ENCODE measurements at places on chromosomes 4 and X.

- no peak for DNase-seq
Observed at GRCh38 chr4:107997794-107998193, 8.1 kb downstream of the HADH start.

GRCh38 chrX:46165411-46165810, 379.8 kb downstream of the ZNF674 start:
- no peak for DNase-seq

DNA sequence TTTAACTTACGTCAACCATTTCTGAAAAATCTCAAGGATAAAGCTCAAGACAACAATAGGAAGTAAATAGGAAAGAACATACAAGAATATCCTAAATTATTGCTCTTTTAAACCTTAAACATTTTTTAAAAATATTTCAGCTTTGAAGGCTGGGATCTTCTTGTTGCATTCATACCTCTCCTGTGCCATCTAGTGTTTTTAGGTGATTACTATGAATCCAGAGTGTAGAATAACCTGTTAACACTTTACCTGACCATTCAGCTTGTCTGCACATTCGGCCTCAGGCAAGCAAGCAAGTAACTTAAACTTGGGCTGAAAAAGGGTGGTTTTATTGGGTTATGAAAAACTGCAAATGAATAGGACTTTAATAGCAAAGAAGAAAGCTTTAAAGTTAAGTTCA, 507.8 kb upstream of the INTU start:
- DNase-seq = no peak

- no peak for DNase-seq
Observed at GRCh38 chr4:76447393-76447851, 12.4 kb downstream of the SHROOM3 start.

DNA sequence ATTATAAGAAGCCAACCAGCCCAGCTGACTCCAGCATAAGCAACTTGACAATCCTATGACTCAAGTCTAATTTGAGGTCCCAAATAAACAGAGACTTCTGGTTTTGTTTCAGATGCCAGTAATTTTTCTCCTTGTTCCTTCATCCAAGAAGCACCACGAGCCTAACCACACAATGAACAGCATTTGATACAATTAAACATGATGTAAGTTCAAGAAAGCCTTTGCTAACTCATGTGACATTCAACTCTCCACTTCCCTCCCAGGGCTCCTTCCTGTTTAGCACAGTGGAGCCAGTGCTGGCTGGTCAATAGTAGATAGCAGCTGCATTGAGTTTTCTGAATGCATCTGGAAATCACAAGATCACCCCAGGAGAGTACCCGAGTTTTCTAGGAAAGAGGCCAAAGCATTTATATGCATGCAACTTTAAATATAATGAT, 206.3 kb downstream of the ARHGAP24 start:
- DNase-seq = no peak

DNA sequence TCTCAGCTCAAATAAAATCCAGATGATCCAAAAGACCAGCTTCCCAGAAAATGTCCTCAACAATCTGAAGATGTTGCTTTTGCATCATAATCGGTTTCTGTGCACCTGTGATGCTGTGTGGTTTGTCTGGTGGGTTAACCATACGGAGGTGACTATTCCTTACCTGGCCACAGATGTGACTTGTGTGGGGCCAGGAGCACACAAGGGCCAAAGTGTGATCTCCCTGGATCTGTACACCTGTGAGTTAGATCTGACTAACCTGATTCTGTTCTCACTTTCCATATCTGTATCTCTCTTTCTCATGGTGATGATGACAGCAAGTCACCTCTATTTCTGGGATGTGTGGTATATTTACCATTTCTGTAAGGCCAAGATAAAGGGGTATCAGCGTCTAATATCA, 18.7 kb upstream of the TLR8 start:
- no peak for DNase-seq

GRCh38 chr4:7461230-7461629, 26.5 kb upstream of the PSAPL1 start:
- DNase-seq = no peak

- no peak for DNase-seq
Observed at GRCh38 chr4:140807491-140808252, 51.5 kb upstream of the TBC1D9 start.

- no peak for DNase-seq
Observed at GRCh38 chr4:6767386-6767747, 15.2 kb upstream of the KIAA0232 start.

DNA sequence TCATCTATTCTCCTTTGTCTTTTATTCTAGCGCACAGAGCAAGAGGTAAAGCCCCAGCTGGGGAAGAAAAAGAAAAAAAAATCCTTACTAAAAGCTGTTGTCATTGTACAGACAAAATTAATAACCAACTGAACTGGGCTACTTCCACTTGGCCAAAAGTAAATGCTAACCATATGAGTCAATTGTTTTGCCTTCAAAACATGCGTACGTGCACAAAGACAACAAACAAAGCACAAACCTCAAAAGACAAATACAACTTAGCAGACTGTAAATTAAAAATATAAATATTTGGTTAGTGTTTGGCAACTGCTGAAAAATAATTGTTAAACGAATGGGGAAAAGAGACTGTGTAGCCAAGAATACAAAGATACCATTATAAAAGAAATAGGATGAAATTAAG, 5.9 kb downstream of the EDA2R start:
- DNase-seq = no peak

DNA sequence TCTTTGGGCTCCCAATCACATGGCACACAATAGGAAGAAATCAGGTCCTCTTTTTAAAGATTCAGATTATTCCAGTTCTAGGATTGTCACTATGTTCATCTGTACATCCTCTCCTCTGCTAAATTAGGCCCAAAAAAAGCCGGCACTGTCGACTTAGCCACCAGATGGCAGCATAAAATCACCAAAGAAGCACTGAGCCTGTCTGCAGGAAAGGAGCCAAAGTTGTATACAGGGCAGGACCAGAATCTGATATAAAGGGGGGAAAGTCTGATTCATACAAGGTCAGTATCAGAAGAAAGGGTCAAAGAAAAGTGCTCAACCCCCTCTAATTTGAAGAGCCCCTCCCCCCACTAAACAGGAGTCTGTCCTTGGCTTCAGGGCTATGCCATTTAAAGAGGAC, 292.5 kb downstream of the CHIC1 start:
- DNase-seq = no peak

- DNase-seq = no peak
Observed at GRCh38 chr4:81698538-81699296, 227.0 kb upstream of the RASGEF1B start.

DNA sequence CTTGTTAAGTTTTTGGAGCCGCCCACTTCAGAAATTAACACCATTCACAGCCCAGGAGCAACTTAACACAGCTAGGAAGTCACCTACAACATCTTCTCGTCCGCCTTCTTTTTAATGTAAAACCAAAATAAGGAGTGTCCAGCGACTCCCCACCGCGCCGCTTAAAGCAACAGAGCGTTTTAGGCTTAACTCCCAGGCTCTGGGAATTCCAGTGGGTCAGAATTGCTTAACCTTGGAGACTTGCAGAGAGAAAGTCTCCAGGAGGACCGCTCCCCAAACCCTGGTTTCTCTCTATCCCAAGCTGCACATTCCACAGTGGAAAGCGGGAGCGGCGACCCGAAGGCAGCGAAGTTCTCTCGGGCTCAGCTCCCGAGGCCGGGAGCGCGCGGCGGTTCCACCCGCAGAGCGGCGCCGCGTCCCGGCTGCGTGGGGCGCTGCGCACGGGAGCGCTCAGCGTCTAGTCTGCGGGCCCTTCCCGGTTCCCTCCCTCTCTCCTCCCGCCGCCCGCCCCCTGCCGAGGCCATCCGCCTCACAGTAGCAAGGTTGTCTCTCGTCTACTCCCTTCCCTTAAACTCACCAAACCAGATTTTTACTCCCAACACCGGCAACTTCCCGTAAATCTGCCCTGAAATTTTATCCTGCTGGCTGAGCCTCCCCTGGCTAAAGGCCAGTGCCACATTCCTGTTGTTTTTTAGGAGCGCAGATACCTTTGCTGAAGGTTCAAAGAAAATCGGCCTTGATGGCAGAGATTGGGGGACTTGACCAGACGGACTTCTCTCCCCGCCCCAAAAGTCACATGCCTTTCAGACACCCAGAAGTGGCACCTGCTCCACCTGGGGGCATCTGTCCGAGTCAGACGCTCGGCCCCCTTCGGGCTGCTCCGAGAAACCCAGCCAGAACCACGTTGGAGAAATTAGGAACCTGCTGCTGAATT, at the start of gene RBM47:
RBM47 (minus strand) TSS at position 464 of the 934 bp plus-strand sequence. CDS start 190,971 bp downstream, outside the sequence.
- DNase-seq = no peak
